ENCODE measurements at places on chromosomes 12 and 14.

DNA sequence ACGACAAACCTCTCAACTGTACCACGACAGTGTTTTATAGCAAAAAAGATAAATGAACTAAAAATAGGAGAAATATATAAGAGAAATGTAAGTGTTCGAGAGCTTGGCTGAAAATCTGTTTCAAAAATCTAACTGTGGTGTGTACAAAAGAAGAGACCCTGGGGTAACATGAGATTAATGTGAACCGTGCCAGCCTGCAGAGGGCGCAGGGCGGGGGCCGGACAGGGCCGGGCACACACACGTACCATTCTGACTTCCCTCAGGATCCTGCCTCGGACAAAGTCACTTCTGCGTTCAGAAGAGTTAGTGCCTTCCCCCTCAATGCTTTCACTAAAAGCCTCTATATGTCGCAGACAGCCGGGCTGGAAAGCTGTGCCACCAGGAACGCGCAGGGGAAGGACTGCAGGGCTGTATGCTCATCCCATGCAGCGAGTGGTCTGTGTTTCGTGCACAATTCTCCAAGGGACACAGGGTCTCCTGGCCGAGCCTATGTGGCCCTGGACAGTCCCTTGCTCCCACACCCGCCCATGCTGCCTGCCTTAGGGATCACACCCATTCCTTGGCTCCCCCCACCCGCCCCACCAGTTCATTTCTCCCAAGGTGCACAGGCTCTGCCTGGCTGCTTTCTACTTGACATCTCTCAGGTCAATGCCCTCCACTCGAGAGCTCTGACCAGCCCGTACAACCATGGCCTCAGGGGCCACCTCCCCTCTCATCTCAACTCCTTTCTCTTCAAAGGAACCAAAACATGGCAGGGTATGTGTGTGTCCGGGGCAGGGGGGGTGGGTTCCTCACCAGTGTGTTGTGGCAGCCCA lies 8.5 kb downstream of the CDCA4 start:
- DNase-seq = no peak

DNA sequence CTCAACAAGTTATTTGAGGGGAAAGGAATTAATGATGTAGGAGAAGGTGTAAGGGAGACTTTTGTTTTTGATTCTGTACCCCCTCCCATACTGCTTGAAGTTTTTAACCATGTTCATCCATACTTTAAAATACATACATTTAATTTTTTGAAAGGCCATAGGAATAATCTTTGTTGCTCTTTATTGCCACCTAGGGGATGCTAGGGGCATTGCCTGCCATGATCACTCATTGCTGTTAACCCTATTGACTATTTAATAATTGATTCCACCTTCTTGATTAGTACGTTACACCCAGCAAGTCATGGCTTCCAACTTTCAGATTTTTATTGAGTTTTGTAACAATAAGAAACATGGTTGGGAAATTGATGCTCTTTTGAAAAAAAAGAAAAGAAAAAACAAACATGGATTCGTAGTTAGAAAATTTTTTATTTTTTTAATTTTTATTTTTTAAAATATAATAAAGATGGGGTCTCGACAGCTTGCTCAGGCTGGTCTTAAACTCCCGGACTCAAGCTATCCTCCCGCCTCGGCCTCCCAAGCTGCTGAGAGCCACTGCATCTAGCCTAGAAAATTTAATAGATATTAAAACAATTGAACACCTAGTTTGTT lies 8.5 kb upstream of the PRKAB1 start:
- no peak for DNase-seq

GRCh38 chr12:76026643-76027063 lies 4.9 kb downstream of the PHLDA1 start:
- DNase-seq = no peak

GRCh38 chr14:43803076-43803689 lies 703.9 kb downstream of the FSCB start:
- no peak for DNase-seq

DNA sequence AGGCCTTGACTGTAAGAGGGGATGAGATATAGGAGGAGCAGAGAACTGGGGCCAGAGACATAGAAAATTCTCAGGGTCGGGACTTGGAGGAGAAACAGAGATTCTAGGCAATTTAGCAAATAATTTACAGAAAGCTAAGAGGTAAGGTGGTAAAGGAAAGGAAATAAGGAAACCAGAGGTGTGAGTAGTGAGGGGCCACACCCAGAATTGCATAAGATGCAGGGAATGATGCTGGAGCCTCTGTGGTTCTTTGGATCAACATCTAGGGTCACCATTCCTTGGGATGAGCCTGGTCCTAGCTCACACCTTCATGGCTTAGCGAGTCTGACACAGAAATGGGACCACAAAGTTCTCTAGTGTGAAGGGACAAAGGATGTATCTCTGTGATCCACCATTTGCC lies 949 bp upstream of the SDR9C7 start:
- no peak for DNase-seq

GRCh38 chr12:75964150-75964549 lies 67.4 kb downstream of the PHLDA1 start:
- no peak for DNase-seq

Data from urinary bladder (tissue), 4 donors.